ENCODE measurements at places on chromosomes 16 and 17.

DNA sequence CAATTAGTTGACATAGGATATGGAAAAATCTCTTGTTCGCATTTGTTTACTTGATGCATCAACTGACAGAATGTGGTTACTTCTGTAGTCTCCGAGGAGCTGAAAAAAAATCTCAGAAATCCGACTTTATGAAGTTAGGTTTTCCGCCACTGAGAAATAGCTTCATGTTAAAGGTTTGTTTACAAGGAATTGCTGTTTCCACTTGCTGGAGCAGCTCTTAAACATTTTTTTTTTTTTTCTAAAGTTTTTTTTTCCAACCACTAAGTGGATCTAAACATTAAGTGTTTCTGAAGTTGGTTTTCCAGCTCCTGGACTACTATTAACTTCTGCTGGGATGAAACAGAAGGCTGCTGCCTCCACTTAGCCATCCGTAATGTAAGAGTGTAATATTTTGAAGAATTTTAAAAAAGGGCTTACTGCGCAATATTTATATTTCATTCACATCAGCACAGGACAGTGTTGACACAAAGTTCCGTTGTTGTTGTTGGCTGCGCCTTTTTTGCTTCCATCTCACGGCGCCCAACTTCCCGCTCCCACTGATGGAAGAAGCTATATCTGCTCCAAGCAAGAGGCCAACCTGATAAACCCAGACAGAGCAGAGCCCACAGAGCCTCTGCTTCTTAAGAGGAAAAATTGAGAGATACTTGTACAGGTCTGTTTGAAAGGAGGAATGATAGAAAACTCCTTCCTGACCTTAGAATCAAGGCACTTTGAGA lies 167.7 kb upstream of the KCNJ16 start:
- DNase-seq = no peak

GRCh38 chr17:51107778-51108177 lies 12.9 kb downstream of the SPAG9 start:
- no peak for DNase-seq

GRCh38 chr17:42809250-42809649 lies 10.6 kb downstream of the CNTD1 start:
- no peak for DNase-seq

GRCh38 chr17:68533887-68534694 lies 21.9 kb downstream of the PRKAR1A start:
- DNase-seq = no peak

GRCh38 chr17:33202021-33202420 lies 91.1 kb downstream of the ASIC2 start:
- DNase-seq = no peak

DNA sequence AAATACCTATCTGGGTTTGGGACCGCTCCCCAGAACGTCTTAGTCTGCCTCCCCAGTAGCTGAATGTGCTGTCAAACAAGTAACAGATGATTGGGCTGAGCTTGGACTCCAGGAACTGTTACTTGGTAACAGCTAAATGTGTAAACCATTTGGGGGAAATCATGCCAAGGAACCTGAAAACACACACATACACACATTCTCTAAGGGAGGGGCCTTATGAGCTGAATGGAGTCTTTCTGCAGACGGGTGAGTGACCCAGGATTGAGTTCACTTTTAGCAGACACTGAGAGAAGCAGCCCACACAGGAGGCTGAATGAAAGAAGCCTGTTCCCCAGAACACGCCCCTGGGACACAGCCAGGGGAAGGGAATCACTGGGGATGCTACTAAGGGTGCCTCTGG lies 1.6 kb downstream of the ACLY start:
- DNase-seq = no peak

DNA sequence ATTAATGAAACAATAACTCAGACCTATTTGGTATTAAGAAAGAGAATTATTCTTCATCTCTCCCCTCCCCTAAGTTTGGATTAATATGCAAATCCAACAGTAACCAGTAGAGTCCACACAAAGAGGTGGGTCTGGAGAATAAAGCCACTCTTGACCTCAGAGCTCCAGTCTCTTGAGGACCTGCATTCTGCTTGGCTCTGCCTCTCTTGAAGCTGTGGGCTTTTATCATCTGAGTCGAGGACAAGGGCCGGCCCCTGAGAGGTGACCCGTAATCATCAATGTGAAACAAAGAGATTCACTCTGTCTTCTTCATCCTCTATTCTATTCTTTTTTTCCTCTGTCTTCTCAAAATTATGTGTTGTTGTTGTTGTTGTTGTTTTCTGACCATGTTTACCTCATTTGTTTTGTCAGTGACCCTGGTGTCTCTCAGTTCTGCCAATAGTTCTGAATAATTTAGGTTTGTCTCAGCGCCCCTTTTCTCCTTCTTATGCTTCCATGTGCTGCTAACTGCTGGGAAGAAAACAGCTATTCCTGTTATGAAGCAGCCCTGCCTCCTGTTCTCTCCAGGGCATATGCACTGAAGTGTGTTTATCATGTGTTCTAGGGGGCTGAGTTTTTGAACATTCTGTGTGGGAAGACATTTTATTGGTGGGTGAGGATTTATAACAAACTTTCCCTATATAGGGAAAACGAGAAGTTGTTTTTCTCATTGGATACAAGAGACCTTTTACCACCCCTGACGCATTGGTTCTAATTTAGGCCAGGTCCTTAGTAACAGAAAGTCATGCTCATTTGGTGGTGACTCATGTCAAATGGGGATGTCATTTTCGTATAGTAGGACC lies 135.8 kb downstream of the TRIM37 start:
- no peak for DNase-seq

DNA sequence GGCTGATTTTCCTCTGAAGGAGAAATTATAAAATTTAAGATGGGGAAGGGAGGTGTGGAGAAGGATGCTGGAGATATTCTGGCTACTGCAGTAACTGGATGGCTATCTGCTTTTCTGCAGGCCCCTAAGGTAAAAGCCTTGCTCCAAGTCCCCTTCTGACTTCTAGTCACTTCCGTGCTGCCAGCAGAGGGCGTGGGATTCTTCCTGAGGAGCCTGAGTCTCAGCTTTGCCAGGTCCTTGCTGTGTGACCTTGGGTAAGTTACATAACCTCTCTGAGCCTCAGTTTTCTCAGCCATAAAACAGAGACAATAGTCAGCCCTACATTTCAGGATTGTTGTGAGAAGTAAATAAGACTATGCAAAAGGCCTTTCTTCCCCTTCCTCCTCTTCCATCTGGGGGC lies 24.3 kb upstream of the TMEM220 start:
- DNase-seq = peak; percentile 16

DNA sequence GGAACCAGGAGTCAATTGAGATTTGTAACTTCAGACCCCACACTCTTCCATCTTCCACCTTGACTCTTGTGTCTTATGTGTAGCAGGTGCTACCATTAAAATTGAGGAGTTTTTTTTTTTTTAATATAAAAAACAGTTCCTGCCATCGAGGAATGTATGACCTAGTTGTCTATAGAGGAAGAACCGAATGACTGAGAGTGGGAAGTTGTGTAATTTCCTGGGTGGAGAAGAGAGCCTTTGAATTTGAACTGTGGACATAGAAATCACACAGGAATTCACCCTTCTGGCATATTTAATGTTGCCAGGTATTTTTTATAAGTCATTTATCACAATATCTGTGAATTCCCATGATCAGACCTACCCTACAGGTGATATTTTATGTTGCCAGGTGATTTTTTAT lies 22.0 kb downstream of the SP2 start:
- DNase-seq = no peak

GRCh38 chr16:89828870-89829629 lies 775 bp downstream of the SPIRE2 start:
- DNase-seq = no peak

- DNase-seq = no peak
Observed at GRCh38 chr17:3957735-3958599, 6.3 kb downstream of the ATP2A3 start.

GRCh38 chr17:67412032-67412431 lies 35.0 kb downstream of the PITPNC1 start:
- no peak for DNase-seq

DNA sequence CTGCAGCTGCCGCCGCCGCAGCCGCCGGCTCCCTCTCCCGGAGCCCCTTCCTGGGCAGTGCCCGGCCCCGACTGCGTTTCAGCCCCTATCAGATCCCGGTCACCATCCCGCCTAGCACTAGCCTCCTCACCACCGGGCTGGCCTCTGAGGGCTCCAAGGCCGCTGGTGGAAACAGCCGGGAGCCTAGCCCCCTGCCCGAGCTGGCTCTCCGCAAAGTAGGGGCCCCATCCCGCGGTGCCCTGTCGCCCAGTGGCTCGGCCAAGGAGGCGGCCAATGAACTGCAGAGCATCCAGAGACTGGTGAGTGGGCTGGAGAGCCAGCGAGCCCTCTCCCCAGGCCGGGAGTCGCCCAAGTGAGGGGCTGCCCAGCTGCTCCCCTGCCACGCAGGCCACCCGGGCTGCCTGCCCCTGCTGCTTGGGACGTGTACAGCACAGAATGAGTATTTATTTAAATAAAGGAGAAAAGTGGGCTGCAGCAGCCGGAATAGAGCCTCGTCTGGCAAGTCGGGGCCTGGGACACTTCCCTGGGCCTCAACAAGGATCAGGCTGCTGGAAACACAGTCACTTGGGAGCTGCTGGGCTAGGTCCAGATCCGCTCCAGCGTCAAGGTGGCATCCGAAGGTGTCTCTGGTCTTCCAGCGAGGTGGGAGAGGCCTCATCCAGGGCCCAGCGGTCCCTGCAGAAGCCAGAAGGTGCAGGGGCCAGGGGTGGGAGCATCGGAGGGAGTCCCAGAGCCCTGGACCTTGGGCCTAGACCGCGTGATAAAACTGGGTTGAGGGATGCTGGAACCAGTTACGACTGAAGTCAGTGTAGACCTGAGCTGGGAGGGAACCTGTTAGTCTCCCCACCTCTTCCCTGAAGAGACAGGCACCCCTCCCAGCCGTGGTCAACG lies 8.8 kb downstream of the TBX2 start:
- no peak for DNase-seq

- peak; percentile 86 for DNase-seq
Observed at GRCh38 chr17:7280519-7281073, 922 bp upstream of the SLC2A4 start.

DNA sequence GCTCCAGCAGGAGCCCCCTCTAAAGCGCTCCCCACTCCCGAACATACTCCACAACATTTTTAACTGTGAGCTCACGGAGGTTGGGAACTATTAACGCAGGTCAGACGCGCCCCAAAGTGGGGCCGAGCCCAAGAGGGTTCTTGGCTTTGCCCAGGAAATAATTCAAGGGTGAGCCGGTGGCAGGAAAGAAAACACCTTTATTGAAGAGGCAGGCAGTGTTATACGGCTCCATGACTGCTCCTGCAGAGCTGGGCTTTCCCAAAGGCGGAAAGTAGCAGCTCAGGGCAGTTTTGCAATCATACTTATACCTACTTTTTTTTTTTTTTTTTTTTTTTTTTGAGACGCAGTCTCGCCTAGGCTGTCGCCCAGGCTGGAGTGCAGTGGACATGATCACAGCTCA lies 6.2 kb downstream of the ADCY9 start:
- no peak for DNase-seq

- peak; percentile 55 for DNase-seq
Observed at GRCh38 chr17:44655983-44656710, at the start of gene MEIOC. Gene MEIOC (plus strand): TSS chr17:44656468. CDS start chr17:44656614, 146 bp downstream.
